Activated CD8-positive, alpha-beta memory T cell treated with anti-CD3 and anti-CD28 coated beads for 48 hours (primary cell): ENCODE measurements at places on chromosomes 7 and 10.

DNA sequence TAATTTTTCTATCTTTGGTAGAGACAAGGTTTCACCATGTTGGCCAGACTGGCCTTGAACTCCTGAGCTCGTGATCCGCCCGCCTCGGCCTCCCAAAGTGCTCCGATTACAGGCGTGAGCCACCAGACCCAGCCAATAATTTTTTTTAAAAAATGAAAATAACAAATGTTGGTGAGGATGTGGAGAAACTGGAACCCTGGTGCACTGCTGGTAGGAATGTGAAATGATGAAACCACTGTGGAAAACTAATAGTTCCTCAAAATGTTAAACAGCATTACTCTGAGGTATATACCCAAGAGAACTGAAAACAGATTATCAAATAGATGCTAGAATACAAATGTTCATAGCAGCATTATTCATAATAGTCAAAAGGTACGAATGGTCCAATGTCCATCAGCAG lies 23.0 kb upstream of the YWHAG start:
- no peak for DNase-seq

GRCh38 chr7:128728598-128728997 lies 10.6 kb upstream of the CALU start:
- no peak for DNase-seq

- DNase-seq: no peak
Observed at GRCh38 chr10:47057471-47057870, 146.2 kb downstream of the PTPN20 start.

- DNase-seq: no peak
Observed at GRCh38 chr10:92638037-92638436, 45.1 kb downstream of the KIF11 start.

- no peak for DNase-seq
Observed at GRCh38 chr10:42936580-42936979, 140.3 kb upstream of the RET start.

DNA sequence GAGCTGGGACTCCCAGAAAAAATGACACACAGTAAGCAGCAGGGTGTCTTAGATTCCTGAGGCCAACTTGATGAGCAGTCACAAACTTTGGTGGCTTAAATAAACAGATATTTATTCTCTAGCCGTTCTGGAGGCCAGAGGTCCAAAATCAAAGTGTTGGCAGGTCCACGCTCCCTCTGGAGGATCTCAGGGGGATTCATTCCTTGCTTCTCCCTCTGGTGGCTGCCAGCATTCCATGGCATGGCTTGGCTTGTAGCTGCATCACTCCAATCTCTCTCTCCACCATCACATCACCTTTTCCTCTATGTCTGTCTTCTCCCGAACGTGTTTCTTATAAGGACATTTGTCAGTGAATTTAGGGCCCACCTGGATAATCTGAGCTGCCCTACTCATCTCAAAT lies 98.4 kb downstream of the OSBPL3 start:
- DNase-seq: no peak

- no peak for DNase-seq
Observed at GRCh38 chr10:1544929-1545328, 192.4 kb downstream of the ADARB2 start.

DNA sequence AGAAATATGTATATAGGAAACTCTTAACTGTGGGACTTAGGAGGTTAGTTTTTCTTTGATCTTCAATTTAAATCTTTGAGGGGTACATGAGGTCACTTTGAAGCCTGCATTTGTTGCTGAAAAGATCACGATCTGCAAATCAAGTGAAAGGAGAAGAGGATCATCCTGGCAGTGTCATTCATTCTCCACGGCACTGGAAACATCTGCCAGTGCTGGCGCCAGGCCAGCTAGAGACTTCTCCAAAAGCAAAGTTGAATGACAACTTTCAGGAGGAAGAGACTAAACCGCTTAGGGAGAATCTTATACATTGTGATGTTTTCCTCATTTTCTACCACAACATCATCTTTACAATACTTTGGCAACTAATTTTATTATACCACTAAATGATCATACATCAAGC lies 42.5 kb downstream of the MRC1 start:
- DNase-seq: no peak

GRCh38 chr10:100174699-100175677 lies 10.8 kb downstream of the ERLIN1 start:
- no peak for DNase-seq

DNA sequence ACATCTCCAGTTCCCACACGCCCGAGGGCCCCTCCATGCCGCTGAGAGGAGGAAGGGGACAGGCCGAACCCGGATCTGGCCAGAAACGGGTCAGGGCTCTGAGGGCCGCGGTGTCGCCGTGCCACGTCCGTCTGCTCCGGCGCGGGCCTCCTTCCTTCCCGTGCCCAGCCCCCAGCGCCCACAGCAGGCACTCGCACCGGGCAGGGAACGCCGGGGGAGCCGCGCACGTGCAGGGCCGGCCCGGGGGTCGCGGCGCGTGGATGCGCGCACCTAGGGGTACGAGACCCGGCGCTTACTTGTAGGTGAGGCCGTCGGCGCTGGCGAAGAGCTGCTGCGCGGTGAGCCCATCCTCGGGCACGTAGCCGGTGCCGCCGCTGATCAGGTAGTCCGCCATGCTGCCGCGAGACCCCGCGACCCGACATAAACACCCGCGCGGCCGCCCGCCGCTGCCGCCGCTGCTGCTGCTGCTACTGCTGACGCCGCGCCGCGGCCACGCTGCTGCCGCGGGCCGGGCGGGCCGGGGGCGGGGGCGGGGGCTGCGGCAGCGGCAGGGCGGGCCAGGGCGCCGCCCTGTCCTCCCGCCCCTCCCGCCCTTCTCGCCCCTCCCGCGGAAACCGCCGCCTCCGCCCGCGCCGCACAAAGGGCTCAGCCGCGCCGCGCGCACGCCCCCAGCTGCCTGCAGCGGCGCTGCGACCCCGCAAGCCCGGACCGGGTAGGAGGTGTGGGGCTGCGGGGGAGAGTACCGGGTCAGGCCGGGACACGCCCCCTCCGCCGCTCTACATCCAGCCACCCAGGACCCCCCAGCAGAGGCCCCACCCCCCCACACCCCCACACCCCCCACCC lies 4.1 kb downstream of the IMPDH1 start:
- peak; percentile 36 for DNase-seq

- DNase-seq: no peak
Observed at GRCh38 chr10:131961777-131962662, 19.7 kb downstream of the BNIP3 start.
